ENCODE measurements at places on chromosomes 5 and 9. TPM values are rescaled to one million over a fixed set of nuclear protein-coding genes. Genes with fewer than 3 reads are reported as not detected.

GRCh38 chr9:13787234-13787833 is 507.8 kb upstream of the MPDZ start:
- no peak for DNase-seq

DNA sequence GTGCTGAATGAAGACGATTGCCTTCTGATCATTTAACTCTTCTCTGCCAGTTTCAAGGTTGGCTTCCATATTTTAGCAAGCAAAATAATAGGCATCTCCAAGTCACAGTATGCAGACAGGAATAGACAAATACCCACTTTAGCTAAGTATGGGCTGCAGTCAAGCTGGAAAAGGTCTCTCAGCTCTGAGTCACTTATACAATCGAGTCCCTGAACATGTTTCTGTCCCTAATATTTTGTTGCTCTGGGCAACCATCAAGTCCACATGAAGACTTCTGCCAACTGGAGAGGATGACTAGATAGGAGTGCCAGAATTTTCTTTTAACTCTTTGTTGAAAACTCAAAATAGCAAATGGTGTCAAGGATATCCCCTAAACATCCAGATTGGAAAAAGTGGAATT is 575.3 kb downstream of the RAB3C start:
- no peak for DNase-seq

KCNIP1 gene
- not detected for polyA plus RNA-seq

GRCh38 chr9:107780960-107781359 is 291.4 kb upstream of the KLF4 start:
- DNase-seq = no peak

CARTPT gene
- not detected for polyA plus RNA-seq

- DNase-seq = no peak
These were observed 37.8 kb upstream of the DMXL1 start for GRCh38 chr5:119033135-119033534.

DNA sequence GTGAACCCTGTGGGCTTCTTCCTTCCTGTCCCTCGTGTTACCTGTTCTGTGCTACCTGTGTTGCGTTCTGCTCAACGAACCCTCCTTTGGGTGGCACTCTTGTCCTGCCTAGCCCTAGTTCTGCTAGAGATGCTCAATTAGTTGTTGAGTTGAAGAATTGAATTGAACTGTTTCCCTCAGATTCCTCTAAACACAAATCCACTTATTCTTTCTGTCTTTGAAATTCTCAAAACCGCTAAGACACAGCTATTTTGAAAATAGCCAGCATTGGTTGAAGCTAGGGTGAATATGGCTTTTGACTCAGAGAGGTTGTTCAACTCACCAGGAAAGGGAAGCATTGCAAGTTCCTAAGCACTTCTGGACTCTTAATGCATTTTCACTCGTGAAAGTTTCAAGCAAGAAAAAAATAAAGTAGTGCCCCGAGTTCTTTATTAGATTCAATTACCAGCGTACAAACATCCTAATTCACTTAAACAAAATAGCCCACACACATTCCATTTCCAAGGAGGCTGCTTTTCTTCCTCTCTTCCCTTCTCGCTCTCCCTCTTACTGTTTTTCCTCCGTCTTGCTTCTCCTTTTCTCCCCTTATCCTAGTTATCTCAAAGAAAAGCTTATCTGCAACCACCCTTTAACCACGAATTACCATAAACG is 642 bp upstream of the ITGA1 start:
- DNase-seq = no peak

DNA sequence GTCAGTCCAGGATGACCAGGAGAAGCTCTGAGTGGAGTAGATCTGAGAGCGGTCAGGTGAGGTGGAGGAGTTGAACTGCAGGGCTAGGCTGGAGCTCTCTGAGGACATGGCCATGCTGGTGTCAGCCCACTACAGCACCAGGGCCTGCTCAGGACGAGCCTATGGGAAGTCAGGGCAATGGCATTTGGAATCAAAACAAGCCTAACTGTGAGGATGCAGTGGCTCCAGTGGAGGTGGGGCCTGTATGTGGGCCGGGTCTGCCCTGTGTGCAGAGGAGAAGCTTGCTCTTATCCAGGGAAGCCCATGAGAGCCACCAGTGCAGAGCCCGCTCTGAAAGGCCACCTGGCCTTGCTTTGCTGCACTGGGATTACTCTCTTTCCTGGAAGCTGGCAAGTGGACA is 11.1 kb downstream of the CXCL14 start:
- DNase-seq = no peak

GRCh38 chr5:50415912-50416311 is 25.2 kb downstream of the EMB start:
- no peak for DNase-seq

LECT2 gene
- not detected for polyA plus RNA-seq

LEAP2 gene
- polyA plus RNA-seq = 2.4 TPM

GRCh38 chr9:16282216-16282615 is 588.3 kb downstream of the BNC2 start:
- DNase-seq = no peak

DNA sequence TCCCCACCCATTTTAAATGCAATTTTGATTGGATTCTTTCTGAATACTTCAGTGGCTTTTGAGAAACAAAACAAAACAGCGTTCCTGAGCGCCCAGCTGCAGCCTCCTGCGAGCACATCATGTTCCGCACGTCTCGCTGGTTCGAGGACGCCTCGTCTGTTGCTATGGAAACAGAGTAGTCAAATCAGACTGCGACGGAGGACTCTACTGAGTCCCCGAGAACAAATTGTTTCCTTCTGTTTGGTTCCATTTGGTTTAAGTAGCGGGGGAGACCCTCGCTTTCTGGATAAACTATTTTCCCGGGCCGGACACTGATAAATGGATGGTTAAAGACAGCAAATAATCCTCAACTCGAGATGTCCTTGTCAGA is 69.0 kb downstream of the SLC28A3 start:
- peak; percentile 35 for DNase-seq

DNA sequence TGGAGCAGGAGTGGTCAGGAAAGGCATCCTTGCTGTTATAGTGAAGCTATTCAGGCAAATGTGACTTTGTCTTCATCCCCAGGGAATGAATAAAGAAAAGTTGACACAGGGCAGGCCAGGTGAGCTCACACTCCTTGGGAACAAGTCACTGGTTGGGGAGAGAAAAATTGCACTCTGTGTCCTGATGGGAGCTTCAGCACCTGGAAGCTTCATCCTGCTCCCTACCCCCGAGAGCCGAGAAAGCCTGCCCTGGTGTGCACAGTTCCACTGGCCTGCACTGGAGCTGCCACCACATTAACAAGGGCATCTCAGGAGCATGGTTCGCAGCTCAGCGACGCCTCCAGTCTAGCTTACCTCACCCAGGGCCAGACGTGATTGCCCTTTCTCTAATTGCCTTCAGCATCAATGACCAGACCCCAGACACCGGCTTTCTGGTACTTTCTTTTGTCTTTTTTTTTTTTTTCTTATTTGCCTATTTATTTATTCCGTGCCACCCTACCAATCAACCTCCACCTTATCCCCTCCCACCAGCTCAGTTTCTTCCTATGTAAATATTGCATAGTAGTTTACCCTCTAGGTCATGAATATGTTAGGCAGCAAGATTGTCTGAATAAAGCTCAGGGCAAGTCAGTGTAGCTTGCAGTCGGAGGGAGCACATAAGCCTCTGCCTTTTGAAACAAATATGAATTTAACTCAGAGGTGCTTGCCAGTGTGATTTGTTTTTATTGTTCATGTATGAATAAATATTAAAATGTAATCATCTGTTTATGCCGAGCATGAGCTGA is 87.4 kb downstream of the DOCK2 start:
- no peak for DNase-seq

GLRX gene
- 1,342 TPM for polyA plus RNA-seq

PCDHGA1 gene
- polyA plus RNA-seq = 0.56 TPM

ARID3C gene
- not detected for polyA plus RNA-seq

Measured in psoas muscle (tissue), 8 donors.